ENCODE measurements at places on chromosomes 3 and 15.

DNA sequence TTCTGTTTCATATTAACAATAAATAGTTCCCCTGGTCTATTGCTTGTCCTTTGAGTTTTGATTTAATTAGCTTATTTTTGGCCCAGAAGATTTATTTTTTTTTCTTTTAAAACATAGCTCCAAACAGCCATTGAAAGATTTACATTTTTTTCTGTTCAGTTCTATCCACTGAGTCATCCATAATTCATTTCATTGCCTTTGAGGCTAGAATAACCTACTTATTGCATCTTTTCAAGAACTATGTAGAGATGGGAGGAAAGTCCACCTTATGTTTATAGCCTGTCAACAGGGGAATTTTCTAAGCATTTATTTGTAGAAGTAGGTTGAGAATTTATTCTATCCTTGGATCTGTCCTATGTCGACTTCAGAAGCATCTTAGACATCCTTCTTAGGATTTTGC, 53.4 kb upstream of the CHD2 start:
- no peak for DNase-seq

DNA sequence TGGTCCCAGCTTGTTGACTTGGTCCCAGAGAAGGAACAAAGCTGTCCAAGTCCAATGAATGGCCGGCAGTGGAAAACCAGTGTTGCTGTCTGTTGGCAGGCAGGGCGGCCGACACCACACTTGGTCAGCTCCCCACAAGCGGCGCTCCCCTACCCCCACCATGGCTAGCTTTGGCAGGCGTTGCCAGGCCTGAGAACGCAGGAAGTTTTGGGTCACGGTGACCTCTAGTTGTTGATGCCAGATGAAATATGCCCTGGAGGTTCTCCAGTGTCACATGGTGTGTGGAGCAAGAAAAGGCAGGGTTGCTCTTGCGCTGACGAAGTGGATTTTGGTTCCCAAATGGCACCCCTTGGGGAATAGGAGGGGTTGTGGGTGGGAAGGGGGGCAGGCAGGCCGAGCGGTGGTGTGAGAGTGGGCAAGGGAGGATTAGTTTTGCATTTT, 72.7 kb upstream of the TPRG1 start:
- no peak for DNase-seq

DNA sequence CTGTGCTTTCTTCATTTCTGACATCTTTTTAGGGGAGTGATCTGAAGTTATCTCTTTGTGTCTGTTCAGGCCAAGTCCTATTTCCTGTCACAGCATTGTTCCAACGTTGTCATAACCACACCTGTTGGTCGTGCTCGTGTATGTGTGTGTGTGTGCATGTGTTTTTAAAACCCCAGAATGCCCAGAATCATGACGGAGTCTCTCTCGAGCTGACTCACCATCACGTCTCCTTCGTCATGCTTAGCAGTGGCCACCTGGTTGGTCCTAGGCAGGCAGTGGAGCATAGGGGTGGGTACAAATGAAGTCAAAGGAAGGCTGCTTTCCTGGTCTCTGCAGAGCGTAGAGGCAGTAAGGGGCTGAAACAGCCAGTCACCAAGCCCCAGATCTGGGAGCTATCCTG, 126.8 kb upstream of the ABHD17C start:
- no peak for DNase-seq

DNA sequence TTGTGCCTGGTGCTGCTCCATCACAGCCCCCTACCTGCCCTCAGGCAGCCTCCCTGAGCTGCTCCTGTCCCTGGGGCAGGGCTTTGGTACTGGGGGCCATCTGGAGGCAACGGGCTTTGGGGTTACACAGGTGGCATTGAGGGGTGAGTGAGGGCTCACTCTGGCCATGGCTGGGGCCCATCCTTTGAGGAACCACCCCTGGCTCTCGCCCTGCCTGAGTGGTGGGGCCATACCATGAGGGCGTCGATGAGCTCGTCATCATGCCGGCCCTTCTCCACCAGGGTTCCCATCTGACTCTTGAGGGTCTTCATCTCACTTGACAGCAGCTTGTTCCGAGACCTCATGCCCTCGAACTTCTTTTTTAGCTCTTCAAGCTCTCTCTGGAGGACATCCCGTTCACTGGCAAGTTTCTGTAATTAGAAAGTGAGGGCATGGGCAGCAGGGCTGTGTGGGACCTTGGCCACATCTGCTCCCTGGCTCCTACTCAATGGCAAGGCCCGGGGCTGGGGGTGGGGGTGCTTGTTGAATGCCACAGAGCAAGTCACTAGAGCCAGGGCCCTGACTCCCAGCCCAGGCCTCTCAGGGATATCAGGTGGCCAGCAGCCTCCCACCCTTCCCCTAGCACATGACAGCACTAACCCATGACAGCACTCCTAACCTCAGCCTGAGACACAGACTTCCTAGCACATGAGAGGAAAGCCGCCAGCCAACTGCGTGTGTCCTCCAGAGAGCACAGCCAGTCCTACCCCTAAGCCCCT, 33.5 kb downstream of the CCDC13 start:
- no peak for DNase-seq

DNA sequence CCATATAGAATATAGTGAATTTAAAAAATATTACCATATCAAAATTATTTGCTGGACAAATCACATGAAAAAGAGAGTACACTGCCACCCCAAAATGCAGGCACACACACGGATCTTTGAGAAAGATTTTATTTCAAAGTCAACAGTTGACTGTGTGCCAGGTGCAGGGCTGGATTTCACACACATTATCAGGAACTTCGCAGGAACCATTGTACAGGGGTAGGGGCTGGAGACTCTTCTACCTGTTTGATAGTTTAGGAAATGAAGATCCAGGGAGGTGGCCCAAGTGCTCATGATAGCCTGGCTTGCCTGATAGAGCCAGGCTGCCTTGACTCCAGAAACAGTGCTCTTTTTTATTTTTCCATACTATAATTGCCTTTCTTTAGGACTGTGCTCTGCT, 54.2 kb downstream of the IL1RAP start:
- DNase-seq = no peak

DNA sequence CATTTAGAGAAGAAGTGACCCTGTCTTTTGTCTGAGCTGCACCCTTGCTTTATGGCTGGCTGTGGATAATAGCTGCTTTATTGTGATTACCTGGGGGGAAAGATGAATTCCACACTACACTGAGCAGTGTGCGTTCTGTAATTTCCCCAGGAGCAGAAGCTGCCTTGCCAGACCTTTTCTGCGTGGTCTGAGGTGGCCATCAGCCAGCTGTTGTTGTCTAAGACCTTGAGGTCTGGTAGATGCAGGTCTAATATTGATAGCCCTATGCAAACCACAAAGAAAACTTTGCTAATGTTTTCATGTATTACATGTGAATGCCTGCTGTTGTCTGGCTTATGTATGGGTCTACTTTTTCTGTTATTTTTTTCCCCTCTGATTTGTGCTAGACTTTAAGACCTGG, 144.6 kb downstream of the THSD4 start:
- DNase-seq = no peak

GRCh38 chr15:65917407-65917756, 48.1 kb downstream of the RAB11A start:
- DNase-seq = no peak

GRCh38 chr3:160554980-160555379, 10.4 kb downstream of the KPNA4 start:
- DNase-seq = no peak

GRCh38 chr3:23807424-23808015, 1.8 kb downstream of the UBE2E1 start:
- DNase-seq = no peak

DNA sequence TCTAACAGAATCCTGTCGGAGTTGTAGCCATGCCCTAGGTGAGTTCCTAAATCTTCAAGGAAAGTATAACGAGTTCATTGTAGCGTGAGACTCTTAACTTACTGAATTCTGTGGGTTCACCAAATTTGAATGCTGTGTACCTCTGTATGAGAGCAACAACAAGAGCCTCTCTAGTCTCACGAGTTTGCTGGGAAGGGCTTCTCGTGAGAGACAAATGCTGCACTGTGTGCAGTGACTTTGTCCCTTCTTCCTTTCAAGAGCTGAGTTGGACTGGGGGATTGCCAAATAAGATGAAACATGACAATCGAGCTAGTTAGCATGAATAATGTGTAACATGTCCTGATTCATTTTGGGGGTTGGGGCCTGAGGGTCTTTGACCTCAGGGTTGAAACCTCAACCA, 32.2 kb downstream of the KAT2B start:
- DNase-seq = no peak
